NCI-H1105 (cell line): ENCODE measurements at places on chromosomes 13 and 19.
A peak's percentile ranks its signal among the peaks of the same experiment; 100 is the strongest.

- peak; percentile 99 for DNase-seq
Measured at GRCh38 chr13:106567474-106568298, at the start of gene ARGLU1. Gene ARGLU1 (minus strand): TSS chr13:106568137. CDS start chr13:106567919, 218 bp downstream.

GRCh38 chr13:80873589-80873988 is 532.7 kb upstream of the SPRY2 start:
- no peak for DNase-seq

DNA sequence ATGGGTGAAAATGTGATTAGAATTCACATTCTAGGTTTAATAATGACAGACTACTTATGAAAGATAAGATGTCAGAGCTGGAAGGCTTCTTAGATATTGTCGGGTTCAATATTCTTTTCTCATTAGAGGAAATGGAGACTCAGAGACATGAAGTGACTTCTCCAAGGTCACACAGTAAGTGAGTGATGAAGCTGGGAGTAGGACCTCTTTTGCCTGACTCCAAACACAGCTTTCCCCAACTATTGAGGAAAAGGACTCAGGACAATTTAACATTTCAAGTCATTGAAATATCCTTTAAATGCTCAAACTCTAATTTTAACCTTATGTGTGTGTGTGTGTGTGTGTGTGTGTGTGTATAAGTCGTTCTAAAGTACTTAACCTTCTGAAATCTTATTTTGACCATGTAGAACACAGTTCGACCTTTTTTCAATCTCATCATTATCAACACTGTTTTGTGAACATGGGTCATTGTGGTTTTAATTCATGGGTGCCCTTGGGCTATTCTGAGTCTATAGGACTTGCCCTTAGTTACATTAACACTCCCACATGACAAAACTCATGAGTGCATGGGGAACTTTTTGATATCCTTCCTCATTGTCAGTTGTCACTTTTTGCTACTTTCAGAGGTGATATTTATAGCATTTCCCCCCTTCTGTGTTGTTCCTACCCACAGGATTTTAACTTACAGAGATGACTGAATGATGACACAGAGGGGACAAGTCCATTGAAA is 53.0 kb downstream of the LRCH1 start:
- no peak for DNase-seq

GRCh38 chr19:48379058-48379457 is 12.3 kb downstream of the KDELR1 start:
- no peak for DNase-seq

- DNase-seq: no peak
Measured at GRCh38 chr13:91359111-91359510, 11.6 kb downstream of the MIR17HG start.

GRCh38 chr13:89940383-89940782 is 1407.1 kb upstream of the MIR17HG start:
- no peak for DNase-seq

GRCh38 chr13:112668924-112669323 is 20.9 kb upstream of the ATP11A start:
- DNase-seq: no peak

GRCh38 chr13:100154842-100155416 is 66.0 kb downstream of the PCCA start:
- DNase-seq: no peak

DNA sequence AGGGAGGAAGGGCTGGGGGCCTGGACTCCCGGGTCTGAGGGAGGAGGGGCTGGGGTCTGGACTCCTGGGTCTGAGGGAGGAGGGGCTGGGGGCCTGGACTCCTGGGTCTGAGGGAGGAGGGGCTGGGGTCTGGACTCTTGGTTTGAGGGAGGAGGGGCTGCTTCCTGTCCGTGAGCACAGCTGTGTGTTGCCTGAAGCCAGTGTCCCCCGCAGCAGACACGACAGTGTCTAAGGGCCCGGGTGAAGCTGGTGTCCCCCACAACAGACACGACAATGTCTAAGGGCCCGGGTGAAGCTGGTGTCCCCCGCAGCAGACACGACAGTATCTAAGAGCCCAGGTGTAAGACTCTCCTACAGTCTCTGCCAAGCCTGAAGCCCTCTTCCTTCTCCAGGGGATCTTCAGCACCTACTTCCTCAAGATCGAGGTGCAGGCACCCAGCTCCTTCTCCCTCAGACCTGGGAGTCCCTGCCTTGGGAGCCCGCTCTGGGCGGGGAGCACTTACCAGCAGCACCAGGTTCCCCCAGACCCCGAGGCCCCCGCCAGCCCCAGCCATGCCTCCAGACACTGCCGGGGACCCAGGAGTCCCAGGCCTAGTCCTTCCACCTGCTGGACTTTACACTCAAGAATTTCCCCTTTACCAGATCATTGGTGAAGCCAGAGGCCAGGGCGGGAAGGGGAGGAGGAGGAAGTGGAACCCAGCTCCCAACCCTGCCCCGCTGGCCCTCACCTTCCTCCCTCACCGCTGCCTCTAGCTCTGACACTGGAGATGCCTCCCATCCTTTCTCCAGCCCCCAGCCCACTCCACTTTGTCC is at the start of gene PTPRH:
Gene PTPRH (minus strand): TSS at position 622 of the 813 bp plus-strand sequence. CDS start 68 bp downstream, at position 554.
- DNase-seq: no peak

DNA sequence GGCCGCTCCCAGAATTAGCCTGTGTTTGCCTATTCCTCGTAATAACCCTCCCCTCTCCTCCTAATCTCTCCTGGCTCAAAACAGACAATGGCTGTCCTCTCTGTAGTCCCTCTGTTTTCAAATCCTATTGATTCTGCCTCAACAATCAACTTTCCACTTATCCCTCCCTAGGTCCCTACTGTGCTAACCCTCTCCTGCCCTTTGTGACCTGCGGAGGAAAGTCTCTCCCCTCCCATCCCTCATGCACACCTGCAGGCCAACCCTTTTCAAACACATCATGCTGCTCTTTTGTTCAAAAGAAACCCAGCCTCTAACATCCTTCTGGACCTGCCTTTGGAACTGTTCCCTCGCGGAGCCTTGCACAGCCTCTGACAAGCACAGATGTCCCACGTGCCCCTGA is 37.3 kb downstream of the CILP2 start:
- DNase-seq: no peak

- no peak for DNase-seq
Measured at GRCh38 chr19:41552558-41552957, 23.4 kb upstream of the CEACAM21 start.

GRCh38 chr13:64332048-64332447 is 2898.1 kb downstream of the PCDH9 start:
- DNase-seq: peak; percentile 96

- no peak for DNase-seq
Measured at GRCh38 chr13:41596190-41596589, 138.8 kb downstream of the RGCC start.

DNA sequence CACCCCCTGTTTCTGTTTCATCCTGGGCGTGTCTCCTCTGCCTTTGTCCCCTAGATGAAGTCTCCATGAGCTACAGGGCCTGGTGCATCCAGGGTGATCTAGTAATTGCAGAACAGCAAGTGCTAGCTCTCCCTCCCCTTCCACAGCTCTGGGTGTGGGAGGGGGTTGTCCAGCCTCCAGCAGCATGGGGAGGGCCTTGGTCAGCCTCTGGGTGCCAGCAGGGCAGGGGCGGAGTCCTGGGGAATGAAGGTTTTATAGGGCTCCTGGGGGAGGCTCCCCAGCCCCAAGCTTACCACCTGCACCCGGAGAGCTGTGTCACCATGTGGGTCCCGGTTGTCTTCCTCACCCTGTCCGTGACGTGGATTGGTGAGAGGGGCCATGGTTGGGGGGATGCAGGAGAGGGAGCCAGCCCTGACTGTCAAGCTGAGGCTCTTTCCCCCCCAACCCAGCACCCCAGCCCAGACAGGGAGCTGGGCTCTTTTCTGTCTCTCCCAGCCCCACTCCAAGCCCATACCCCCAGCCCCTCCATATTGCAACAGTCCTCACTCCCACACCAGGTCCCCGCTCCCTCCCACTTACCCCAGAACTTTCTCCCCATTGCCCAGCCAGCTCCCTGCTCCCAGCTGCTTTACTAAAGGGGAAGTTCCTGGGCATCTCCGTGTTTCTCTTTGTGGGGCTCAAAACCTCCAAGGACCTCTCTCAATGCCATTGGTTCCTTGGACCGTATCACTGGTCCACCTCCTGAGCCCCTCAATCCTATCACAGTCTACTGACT is at the start of gene KLK3:
Gene KLK3 (plus strand): TSS at position 280 of the 775 bp plus-strand sequence. CDS start 41 bp downstream, at position 321.
- no peak for DNase-seq

DNA sequence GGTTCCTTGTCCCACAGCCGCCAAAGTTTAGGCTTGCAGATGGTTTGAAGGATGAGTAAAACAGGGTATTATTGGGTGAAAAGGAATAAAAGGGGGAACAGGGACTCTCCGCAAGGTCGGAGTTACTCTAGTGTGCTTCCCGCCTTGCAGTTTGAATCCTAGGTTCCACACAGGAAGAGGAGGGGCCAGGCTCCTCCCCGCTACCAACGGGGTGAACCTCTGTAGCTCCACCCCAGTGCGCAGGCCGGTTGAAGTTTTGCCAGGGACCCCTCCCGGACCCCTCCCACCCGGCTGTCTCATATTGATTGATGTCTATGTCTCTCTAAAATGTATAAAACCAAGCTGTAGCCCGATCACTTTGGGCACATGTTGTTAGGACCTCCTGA is 11.6 kb upstream of the GTF2F2 start:
- DNase-seq: no peak

DNA sequence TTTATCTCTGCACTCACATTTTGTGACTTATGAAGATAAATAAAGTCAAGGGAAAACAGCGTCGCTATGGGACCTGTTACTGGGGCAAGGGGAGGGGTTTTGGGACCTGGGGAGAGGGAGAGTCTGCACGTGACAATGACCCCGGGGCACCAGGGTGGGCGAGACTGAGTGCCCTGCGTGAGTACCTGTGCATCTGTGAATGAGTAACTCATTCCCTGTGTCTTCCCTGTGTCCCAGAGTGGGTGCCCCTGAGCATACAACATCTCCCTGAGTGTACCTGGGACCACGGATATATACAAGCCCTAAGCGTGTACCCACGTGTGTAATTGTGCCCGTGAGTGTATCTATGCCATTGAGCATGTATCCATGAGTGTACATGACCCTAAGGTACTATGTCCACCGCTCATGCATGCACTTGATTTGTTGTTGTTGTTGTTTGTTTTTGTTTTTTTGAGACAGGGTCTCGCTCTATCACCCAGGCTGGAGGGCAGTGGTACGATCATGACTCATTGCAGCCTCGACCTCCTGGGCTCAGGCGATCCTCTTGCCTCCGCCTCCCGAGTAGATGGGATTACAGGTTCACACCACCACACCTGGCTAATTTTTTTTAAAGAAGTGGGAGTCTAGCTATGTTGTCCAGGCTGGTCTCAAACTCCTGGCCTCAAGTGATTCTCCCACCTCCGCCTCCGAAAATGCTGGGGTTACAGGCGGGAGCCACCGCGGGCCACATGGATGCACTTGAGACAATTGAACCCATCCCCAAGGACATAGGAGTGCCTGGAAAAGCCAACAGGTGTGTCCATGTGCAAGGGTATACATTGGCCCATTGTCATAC is 645 bp upstream of the TRAPPC5 start:
- DNase-seq: no peak

DNA sequence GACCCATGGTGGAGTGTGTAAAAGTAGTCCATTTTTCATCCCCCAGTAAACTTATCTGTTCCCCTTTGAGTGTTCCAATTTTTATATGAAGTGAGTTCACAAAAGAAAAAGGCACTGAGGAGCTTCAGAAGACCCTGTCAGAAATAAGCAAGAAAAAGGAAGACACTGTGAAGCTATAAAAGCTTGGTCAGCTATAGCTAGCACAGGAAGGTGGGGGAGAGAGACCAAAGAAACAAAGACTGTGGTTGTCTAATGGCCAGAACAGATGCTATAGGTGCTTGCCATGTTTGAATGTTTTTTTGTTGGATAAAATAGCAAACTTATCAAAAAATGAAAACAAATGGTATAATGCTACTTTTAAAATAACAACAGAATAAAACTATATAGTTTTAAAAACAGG is 46.5 kb downstream of the RCBTB2 start:
- no peak for DNase-seq

GRCh38 chr13:79379274-79379673 is 26.8 kb downstream of the RBM26 start:
- DNase-seq: no peak

DNA sequence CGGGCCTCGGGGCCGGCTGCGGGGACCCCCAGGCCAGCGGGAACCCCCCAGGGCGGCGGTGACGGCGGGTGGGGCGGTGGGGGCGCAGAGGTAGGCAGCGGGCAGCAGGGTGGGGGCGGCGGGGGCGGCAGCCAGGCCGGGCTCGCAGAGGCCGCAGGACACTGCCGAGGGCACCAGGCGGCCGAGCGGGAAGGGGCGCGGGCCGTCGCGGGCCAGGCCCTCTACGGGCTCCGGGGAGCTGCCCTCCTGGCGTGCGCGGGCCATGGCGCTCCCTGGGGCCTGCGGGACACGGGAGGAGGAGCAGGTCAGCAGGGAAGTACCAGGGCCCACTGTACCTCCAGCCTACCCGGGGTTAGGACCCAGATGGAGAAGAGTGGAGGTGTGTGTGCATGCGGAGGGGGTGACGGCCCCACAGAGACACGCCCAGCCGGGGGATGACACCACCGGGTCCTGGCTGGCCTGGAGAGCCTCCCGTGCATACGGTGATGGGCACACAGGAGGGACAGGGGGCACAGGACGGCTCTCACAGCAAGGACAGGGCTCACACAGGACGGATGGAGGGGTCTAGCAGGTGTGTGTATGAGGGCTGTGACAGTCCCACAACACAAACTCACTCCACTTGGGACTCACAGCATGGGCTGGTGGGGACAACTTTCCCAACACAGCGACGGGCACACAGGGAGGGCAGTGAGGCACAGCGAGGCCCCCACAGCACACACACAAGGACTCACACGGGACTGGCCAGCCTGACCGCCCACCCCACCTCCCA is 2.6 kb downstream of the BBC3 start:
- DNase-seq: no peak

GRCh38 chr19:12331211-12331941 is 2.1 kb downstream of the ZNF563 start:
- no peak for DNase-seq

DNA sequence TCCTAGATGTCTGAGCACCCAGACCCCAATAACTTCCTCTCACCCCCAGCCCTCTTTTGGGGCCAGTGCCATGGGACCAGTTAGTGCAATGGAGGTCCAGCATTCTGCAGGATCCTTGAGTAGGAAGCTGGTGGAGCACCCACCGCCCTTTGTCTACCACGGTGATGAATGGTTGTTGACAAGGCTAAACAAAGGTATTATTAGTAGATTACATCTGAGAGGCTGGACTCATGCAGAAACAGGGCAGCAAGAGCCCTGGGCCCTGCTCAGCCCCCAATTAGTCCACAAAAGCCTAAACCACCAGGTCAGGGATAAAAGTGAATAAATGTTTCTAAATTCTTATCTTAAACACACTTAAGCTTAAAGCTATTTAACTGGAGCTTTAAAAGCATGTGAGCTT is 196.5 kb upstream of the TSHZ3 start:
- DNase-seq: no peak

DNA sequence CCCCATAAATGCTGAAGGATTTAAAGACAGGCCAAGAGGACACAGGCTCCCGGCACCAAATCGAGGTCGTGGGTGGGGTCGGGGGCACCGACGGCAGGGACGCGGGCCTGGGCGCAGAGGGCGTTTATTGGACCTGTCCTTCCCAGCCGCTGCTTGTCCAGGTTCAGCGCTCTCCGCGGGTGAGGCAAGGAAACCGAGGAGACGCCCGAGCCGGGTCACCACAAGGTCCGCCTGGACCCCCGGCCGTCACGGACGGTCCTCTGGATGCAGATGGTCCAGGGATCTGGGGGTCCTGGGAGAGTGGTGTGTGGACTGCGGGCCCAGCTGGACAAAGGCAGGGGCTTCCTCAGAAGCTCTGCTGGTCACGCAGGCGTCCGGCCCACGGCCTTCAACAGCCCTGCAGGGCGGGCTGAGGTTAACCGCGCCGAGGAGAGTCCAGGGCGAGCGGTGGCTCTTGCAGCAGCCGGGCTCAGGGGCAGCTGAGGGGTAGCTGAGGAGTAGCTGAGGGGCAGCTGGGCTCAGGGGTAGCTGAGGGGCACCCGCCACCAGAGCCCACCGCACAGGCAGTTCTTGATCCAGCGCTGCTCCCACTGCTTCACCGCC is 8.5 kb downstream of the CFD start:
- DNase-seq: no peak
